Stimulated activated CD8-positive, alpha-beta memory T cell treated with anti-CD3 and anti-CD28 coated beads, Interleukin-15, amount 100 ng/mL, for 24 hours (primary cell): ENCODE measurements at places on chromosomes 7 and 10.

DNA sequence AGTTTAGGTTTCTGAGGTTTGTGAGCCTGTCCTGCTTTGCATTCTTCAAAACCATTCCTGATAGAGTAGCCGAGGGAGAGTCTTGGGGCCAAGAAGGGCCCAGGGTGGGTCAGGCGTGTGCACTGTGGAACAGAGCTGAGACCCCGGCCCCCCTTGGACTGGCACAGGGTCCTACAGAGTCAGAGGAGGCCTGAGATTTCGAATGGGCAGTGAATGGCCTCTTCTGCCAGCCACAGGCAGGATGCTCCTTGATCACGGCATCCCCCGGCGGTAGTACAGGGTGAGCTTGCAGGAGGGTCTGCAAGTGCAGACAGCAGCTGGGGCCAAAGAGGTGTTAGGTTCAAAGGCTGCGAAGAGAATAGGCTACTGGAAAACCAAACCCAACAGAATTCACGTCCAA lies 4.6 kb downstream of the TRIM56 start:
- no peak for DNase-seq

DNA sequence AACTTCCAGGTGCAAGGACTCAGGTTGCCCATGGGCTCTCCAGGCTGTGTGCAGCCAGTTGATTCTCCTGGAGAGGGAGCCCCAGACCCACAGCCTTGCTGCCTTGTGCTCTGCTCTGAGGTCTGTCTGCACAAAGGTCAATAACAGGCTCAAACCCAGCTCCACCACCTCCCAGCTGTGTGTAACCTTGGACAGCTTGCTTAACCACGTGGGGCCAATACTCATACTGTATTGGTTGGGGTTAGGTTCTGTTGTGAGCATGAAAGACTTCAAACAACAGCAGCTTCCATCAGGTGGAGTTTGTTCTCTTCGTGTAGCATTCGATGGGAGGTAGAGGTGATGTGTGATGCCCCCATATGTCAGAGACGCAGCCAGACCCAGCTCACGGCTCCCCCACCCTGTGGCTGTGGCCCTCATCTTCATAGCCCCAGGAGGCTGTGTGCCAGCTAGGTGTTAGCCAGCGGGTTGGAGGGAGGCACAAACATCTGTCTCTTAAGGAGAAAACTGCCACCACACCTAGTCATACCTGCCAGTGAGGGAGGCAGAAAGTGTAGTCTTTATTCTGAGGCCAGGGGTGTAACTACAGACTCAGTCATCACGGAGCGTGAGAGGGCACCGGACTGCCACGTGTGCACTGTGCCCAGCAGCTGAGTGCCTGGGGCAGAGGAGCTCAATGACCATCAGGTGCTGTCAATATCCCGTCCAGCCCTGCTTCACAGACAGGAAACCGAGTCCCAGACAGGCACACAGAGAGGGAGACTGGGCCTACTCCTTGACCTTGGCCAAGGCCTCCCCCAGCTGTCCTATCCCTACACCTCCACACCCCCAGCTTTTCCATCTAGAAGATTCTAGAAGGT lies 8.1 kb upstream of the POLD2 start:
- no peak for DNase-seq

- DNase-seq: no peak
Measured at GRCh38 chr10:523925-524324, 165.5 kb downstream of the DIP2C start.

- no peak for DNase-seq
Measured at GRCh38 chr10:132749371-132749795, 36.6 kb downstream of the NKX6-2 start.

GRCh38 chr7:105906695-105907094 lies 30.3 kb upstream of the ATXN7L1 start:
- DNase-seq: no peak
